NCI-H460 (cell line): ENCODE measurements at places on chromosomes 12 and 14. TPM values are rescaled to one million over a fixed set of nuclear protein-coding genes. Genes with fewer than 3 reads are reported as not detected.

DNA sequence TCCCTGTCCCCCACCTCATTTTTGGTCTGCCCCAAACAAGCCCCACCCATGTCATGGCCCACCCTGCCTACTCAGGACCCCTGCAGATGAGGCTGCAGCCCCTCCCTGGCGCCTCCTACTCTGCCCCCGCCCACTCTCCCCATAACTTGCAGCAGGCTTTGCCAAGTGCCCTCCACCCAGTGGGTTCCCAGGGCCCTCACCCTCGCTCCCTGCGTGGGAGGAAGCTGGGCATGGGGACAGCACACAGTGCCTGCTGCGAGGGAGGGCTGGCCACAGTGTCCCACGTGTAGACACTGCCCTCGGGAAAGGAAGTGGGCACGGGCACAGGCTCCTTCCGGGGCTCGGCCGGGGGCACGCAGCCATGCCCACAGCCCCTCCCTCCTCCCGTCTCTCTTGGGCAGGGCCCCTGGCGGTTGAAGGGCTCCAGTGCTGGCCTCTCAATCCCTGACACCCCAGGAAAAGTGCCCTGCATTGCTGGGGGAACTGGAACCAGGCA lies 9.4 kb downstream of the AKT1 start:
- DNase-seq: no peak

GRCh38 chr14:58643366-58643765 lies 5.6 kb downstream of the DACT1 start:
- DNase-seq: no peak

DNA sequence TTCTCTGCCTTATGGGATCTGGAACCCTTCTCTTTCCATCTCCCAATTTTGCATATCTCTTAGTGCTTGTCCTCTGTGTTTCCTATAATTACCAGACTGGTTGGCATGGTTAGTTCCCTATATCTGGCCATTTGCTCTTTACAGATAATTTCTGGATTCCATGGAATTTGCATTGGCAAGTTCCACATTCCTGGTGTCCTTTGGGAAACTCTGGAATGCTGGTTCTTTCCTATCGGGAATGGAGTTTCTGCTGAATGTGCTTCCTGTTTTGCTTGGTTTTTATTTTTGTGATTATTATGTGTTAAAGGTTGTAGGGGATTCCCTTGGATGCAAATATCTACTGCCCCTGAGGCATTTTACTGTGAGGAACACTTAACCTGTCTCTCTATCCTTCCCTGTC lies 193.0 kb upstream of the BTG1 start:
- no peak for DNase-seq

DNA sequence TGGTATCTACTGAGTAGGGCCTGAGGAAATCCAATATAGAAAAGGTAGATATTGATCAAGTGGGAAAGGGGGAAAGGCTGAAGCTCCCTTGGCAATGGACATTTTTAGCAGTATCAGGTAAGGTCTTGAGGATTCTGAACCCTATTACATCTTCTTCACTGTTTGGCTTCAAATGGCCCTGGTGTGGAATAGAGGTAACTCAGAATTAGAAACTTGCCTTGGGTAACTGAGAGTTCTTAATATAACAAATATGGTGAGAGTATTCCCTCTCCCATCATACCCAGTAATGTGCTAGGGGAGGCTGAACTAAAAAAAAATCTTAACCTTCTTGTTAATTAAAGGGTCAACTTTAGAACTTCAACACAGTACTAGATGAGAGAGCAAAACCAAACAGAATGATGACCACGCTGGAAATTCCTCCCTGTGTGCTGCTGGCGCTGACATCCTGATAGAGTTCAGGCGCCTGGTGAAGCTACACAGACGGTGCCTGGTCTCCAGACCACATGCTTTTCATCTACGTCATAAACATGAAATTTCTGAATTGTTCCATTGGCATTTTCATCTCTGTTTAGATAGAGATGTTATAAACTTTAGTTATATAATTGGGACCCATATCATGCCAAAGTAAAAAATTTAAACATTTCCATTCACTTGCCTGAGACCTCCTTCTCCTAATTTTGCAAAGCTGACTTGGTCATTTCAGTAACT lies 128.3 kb downstream of the AKAP6 start:
- DNase-seq: no peak

DNA sequence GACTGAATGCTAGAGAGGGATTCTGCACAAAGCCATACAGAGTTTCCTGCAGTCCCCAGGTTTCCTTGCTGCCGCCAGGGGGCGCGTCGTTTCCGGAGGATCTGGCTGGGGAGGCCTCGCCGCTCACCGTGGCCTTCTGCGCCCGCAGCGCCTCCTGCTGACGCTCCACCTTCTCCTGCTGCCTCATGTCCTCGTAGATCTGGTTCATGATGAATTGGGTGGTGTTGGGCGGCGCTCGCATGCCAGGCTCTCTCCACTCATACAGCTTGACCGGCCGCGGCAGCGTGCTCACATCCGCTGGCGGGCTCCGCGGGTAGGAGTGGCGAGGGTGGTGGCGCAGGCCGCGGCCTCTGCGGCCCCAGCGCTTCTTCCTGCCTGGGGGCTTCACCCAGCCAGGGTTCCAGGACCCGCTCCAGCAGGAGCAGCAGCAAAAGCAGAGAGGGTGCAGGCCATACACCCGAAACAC lies 987 bp downstream of the CCER1 start:
- no peak for DNase-seq

GRCh38 chr12:125129179-125129571 lies 63.9 kb downstream of the AACS start:
- no peak for DNase-seq

DNA sequence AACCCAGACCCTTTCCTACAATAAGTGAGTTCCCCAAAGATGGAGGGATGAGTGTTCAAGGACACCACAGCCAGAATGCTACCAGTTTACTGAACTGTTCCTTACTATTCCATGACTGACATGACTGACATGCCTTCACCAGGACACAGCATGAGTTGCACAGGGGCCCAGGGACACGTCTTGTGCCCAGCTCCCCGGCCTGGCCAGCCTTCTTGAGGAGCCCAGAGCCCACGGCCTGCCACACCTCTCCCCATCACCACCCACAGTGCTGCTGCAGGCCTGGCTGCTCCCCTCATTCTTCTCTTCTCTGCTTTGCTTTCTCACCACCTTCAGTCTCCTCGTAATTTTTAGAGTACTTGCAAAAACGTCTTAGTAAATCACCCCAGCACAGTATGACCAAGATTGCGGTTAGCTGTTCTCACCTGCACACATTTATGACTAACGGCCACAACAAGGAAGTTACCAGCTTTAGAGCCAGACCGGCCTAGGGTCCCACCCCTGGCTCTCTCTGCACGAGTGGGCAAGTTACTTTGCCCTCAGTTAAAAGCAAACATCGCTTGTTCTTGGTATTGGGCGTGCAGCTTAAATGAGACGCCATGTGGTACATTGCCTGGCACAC lies 18.5 kb downstream of the PPP2R5E start:
- DNase-seq: no peak

GRCh38 chr14:102966681-102967505 lies 44.4 kb downstream of the AMN start:
- DNase-seq: no peak

DNA sequence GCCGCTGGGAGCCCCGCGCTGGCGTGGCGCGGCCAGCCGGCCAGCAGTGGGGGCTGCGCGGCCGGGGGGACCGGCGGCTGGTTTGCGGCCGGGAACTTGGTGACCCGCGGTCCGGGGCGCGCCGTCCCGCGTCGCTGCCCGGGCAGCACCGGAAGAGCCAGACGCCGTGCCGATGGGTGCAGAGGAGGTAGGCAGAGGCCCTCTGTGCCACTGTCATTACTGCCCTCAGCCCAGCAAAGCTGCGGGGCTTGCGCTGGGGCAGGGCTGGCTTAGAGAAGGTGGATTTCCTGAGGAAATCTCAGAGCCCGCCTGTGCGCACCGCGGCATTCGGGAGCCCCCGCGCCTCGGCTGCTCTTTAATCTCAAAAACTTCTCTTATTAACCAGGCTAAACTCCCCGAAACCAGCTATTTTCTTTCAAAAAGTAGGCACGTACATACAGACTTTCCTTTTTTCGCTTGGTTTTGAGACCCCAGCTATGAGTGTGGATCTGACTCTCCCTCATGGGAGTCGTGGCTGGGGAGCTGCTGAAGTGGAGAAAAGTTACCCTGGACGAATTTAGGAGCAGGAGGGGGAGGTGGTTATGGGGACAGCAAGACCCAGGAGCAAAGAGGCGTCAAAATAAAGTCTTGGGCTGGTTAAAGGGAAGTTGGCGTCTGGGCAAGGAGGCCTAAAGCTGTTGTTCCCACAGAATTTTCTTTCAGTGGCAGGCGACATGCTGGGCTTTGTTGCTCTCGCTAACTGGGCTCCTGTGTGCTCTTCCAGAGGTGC lies 802 bp downstream of the SUSD6 start:
- no peak for DNase-seq

The TAS2R13 gene
- 0.35 and 0.87 TPM in 2 replicates for total RNA-seq

- no peak for DNase-seq
Measured at GRCh38 chr14:76101391-76102379, 50.0 kb upstream of the GPATCH2L start.

DNA sequence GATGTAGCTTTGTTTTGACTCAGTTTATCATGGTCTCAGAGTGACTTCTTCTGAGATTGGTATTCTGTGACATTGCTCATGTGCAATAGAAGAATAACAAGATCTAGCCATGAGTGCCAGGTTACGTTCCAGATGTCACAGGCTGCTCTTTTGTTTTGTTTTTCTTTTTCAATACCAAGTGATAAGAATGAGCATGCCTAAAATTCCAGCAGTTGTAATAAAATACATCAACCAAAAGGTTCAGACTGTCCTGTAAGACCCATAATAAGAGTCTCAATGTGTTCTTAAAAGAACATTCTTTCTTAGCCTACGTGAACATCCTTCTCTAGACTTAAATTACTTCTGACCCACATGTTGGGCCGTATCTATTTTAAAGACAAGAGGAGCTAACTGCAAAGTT lies 669.2 kb downstream of the DIO2 start:
- no peak for DNase-seq

The CCDC196 gene
- total RNA-seq: not detected in 2 replicates

DNA sequence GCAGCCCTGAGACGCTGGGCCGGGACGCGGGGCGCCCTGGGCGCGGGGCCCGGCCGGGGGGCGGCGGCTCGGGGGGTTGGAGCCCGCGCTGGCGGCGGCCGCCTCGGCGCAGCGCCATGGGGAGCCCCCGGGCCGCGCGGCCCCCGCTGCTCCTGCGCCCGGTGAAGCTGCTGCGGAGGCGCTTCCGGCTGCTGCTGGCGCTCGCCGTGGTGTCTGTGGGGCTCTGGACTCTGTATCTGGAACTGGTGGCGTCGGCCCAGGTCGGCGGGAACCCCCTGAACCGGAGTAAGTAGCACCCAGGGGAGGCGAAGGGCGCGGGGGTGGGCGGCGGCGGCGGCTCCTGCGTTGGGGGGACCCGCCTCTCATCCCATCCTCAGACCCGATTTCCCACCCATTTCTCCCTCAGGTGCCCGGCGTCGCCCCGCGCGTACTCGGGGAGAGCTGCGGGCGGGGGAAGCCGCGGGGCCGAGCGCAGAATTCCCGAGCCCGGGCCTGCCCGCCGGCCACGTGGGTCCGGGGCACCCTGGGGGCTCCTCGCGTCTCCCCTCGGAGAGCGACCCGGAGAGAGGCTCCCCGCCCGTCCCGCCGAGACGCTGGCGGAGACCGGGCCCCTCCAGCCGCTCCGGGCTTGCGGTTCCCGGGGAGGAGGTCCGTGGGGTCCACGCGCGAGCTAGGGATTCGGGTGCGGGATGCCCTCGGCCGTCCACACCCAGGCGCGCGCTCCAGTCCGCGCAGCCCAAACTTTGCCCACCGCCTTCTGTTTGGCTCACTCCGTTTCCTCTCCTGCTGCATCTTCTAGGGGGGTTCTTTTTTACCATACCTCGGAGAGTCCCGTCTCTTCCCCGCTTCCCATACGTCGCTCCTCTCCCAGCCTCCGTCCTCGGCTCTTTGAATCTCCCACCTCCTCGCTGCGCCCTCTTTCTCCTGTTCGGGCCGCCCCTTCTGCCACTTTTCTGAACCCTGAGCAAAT lies 807 bp downstream of the B4GALNT3 start:
- no peak for DNase-seq

GRCh38 chr14:55816225-55816624 lies 236.2 kb downstream of the KTN1 start:
- no peak for DNase-seq

The RTL1 gene
- total RNA-seq: not detected in 2 replicates

The TMTC2 gene
- total RNA-seq: 9.0 and 10.8 TPM in 2 replicates

GRCh38 chr12:106112145-106112821 lies 26.5 kb downstream of the NUAK1 start:
- DNase-seq: no peak

The CLEC4C gene
- total RNA-seq: not detected in 2 replicates
